ENCODE measurements at places on chromosomes 1 and 21.

DNA sequence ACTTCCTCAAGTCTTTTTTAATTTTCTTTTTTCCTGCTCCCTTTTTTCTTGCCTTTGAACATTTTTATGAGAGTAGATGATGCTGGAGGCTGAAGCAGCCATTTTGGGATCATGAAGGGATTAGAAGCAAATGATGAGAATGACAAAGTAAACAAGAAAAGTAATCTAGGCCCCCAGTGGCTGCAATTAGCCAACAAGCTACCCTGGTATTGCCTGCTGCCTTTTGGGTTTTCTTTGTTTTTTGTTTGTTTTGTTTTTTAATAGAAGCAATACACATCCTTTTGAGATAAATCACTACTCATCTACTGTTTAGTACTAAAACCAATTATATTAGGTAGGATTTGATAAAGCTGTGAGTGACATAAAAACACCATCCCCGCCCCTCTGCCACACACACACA, 280.7 kb upstream of the ADGRL2 start:
- no peak for DNase-seq

GRCh38 chr1:183195142-183195574, 9.1 kb downstream of the LAMC2 start:
- DNase-seq, result no peak

GRCh38 chr1:73537400-73537799, 660.6 kb downstream of the LRRIQ3 start:
- DNase-seq, result no peak

GRCh38 chr1:168455764-168456163, 88.0 kb downstream of the XCL2 start:
- no peak for DNase-seq

GRCh38 chr1:184199438-184200085, 148.0 kb downstream of the TSEN15 start:
- DNase-seq, result no peak

- DNase-seq, result no peak
Observed at GRCh38 chr1:1921459-1921862, 2.4 kb upstream of the TMEM52 start.

GRCh38 chr1:68409426-68409825, 40.3 kb downstream of the RPE65 start:
- no peak for DNase-seq

- DNase-seq, result no peak
Observed at GRCh38 chr1:201476670-201477344, 7.8 kb upstream of the PHLDA3 start.

- DNase-seq, result peak; percentile 61
Observed at GRCh38 chr1:89454845-89455521, 69.6 kb upstream of the LRRC8B start.

DNA sequence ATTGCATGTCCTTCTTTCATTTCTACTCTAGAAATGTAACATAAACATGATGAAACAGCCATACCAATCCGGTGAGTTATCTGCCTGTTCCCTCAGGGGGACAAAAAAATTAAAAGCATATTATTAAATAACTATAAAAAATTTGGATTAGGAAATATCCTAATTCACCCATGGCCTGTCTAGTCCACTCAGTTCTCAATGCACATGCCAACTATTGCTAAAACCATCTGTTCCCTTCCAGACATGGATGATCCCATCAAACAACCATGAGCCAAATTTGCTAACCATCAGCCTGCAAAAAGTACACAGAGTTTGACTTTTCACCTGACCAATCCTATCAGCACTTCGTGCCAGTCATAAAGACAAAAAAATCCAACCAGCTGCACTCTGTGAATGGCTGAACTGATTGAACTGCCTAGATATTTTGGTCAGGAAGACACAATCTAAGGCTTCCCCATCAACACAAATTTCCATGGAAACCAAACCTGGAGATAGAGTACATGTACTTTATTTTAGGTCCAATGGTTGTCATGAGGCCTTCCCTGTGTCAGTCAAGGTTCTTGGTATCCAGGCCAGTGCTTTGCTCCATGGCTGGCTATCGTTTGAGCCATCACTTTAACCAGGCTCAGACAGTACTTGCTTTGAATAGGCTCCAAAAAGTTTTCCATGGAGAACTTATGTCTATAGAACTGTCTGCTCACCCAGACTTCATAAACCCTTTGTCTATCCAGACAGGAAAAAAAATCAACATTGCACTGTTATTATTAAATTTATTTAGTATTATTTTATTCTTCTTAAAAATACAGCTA, 570.8 kb downstream of the LTN1 start:
- no peak for DNase-seq

DNA sequence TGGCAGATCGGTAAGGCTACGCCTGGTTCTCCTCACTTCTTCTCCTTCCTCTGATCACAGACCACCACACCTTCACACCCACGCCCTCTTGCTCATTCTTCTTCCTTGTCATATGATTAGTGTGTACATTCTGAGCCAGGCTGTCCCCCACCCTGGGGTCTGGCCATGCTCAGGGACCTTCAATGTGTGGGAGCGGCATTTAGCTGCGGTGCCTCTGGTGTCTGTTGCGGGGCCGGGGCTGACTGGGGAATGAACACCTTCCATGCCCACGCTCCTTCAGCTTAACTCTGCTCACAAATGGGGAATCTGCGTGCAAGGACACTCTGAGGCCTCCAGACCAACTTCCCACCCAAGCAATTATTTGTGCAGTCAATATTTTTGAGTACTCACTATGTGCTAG, 29.4 kb downstream of the QSOX1 start:
- no peak for DNase-seq

DNA sequence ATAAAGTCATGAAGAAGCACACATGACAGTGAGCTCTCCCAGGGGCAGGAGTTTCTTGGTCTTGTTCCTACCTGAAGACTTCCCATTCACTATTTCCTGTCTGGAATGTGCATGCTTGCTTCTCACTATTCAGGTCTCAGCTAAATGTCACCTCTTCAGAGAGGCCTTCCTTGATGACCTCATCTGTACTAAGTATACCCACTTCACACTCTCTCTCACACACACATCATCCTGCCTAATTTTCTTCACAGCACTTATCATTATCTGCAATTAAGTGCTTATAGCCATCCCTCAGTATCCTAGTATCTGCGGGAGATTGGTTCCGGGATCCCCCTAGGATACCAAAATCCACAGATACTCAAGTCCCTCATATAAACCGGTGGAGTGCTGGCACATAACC, 146.4 kb upstream of the IVNS1ABP start:
- DNase-seq, result no peak

Data from NCI-H1436 (cell line).